ENCODE measurements at places on chromosomes 13 and 19.

DNA sequence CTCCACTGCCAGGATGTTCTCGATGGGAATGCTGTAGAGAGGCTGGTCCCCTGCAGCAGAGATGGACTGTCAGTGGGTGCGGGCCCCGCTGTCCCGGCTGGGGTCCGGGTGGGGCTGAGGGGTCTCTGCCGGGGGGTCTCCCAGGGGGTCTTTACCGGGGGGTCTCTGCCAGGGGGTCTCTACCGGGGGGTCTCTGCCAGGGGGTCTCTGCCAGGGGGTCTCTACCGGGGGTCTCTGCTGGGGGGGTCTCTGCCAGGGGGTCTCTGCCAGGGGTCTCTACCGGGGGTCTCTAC is 25.7 kb upstream of the C13orf46 start:
- DNase-seq = no peak

GRCh38 chr19:347946-348861 is 3.6 kb upstream of the MIER2 start:
- DNase-seq = no peak

- no peak for DNase-seq
These were observed 389.3 kb downstream of the FGF14 start for GRCh38 chr13:102012299-102013293.

- no peak for DNase-seq
These were observed 123.5 kb downstream of the CRYL1 start for GRCh38 chr13:20401931-20402856.

DNA sequence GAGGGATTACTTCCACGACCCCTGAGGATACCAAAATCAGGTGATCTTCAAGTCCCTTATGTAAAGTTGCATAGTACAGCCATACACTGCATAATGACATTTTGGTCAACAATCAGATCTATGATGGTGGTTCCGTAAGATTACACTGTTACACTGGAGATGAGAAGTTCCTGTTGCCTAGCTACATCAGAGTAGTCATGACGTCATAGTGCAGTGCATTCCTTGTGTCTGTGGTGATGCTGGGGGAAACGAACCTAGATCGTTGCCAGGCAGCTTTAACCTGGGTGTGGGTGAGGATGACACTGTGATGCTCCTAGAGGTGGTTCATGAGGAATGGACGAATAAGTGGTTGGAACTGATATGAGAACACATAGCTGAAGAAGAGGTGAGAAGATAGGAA is 9.1 kb downstream of the ZNF610 start:
- DNase-seq = no peak

DNA sequence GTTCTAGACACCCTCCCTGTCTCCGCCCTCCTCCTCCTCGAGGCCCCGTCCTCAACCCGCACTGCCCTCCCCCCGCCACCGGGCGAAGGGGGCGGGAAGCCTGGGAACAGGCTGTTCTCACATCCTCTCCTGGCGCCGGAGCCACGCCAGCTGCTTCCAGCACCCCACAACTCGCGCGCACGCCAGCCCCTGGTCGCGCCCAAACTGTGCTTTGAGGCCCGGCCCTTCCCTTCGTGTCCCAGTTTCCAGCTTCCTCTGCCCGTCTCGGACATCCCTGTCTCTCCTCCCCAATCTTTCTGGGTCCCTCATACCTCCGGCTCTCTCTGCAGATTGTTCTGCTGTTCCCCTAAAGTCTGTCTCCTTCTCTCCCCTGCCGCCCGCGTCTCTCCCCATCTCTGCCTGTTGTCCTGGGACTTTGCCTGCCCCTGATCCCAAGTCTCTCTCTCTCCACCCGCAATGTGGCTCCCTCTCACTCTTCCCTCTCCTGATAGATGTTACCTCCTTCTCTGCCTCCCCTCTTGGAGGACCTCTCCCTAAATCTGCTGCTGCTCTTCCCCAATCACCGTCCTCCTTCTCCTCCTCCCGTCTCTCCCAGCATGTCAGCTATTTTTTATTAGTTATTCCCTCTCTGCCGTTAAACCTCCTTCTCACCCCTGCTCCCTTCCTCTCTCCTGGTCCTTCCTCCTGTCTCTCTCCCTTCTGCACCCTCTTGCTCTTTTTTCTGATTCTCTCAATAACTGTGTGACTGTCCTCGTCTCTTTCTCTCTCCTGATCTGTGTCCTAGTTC is 14.2 kb downstream of the DPF1 start:
- no peak for DNase-seq

GRCh38 chr19:1746401-1747284 is 6.7 kb upstream of the ONECUT3 start:
- no peak for DNase-seq

GRCh38 chr19:6374161-6374709 is 1.5 kb downstream of the PSPN start:
- DNase-seq = no peak

DNA sequence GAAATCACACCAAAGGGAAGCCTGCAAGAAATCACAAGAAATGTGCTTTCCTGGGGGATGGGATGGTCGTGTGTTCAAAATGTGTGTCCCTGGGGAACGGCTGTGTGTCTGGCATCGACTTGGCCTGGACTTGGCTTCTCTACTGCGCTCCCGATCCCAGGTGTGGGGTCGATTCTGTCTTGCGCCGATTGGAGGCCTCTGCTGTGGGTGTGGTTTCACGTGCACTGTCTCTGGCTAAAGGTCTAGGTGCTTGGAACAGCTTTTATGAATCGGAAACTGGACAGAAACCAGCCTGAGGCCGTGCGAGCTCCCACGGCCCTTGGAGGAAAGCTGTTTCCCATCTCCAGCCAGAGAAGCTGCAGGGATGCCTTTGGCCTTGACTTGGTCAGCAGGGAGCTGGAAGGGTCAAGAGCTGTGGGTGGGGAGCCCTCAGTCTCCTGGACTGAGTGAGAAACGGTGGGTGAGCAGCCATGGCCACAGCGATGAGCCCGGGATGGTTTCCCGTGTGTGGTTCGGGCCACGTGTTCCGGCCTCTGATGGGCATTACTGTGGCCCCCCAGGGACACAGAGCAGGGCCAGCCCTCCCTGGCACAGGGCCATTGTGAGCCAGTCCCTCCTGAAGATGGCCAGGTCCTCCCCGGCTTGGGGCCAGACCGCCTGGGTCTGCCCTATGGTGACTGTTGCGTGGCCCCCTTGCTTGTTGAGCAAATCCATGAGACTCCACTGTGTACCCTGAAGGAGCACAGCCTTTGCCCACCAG is 29.7 kb downstream of the MCF2L start:
- no peak for DNase-seq

DNA sequence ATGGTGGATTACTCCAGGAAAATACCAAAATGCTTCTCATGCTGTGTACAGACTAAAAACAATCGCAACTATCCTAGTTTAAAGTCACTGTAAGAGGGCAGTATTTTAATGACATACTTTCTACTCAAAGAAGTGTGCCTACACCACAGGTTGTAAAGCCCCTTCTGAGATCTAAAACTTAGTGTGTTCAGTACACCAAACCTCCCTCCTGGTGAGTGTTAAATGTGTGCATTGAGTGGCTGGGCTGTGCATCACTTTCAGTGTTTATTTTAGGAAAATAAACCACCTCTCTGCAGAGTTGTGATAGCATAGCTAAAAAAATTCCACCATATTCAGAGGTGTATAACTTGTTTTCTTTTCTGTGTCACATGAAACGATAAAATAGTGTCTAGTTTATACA is 263.7 kb downstream of the DACH1 start:
- no peak for DNase-seq

GRCh38 chr13:99577934-99578917 is 77.0 kb downstream of the TM9SF2 start:
- DNase-seq = no peak

- no peak for DNase-seq
These were observed 6.9 kb downstream of the UBAC2 start for GRCh38 chr13:99207511-99207910.

DNA sequence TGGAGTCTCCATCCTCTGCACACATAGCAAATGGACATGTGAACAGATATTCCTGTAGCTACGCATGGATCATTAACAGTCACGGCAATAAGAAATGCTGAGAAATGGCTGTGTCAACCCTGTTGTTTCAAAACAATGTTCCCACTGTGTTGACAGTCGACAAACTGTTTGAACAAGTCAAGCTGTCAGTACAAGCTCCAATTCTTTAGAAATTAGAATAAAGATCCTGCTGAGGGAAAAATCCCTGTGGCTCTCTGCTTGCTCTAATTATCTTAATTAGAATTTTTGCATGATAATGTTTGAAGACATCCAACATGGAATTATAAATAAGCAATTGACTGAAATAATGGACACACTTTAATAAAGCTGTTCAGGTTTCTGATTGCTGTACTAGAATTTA is 37.9 kb upstream of the CPB2 start:
- DNase-seq = no peak

DNA sequence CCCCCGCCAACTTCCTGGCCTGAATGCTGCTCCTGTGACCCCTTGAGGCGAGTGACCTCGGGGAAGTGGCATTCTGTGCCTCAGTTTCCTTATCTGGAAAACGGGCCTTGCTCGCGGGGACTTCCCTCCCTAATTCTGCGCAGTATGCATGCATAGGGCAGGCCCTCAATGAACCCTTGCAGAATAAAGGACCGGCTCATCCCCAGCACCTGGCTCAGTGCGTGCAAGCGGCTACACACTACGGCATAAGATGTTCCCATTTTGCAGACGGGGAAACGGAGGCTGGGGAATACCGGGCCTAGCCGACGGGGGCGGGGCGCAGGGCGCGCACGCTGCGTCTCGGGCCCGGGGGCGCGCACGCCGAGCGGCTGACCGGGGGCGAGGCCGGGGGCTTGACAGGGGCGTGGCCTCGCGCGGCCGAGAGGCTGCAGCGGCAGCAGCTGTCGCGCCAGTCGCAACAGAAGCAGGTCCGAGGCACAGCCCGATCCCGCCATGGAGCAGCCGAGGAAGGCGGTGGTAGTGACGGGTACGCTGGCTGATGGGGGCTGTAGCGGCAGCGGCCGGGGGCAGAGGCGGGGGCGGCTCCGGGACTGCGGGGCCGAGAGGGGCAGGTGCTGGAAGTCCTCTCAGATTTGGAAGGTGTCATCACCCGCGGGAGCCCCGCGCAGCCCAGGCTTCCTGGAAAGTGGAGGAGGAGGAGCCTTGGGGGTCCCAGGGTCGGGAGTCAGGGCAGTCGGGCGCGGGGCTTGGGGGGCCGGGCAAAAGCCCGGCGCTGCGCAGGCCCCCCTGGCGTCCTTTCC is at the start of gene PGPEP1:
PGPEP1 (plus strand) TSS at position 409 of the 800 bp plus-strand sequence; CDS start at position 493, 84 bp downstream.
- DNase-seq = peak; percentile 71

Data from stimulated activated naive CD8-positive, alpha-beta T cell treated with anti-CD3 and anti-CD28 coated beads, Interleukin-15, amount 100 ng/mL, for 72 hours (primary cell).